ENCODE measurements at places on chromosomes 7 and 10. TPM values are rescaled to one million over a fixed set of nuclear protein-coding genes. Genes with fewer than 3 reads are reported as not detected.

SLC26A5 gene
- total RNA-seq: not detected

NXPH1 gene
- total RNA-seq: not detected

PILRA gene
- total RNA-seq: 5.2 TPM

MSMB gene
- total RNA-seq: not detected

NPC1L1 gene
- total RNA-seq: 0.06 TPM

GATA3 gene
- total RNA-seq: 3.8 TPM

ITIH5 gene
- 0.09 TPM for total RNA-seq

MRC1 gene
- not detected for total RNA-seq
